8988T (cell line): ENCODE measurements at places on chromosomes 13 and 19.

DNA sequence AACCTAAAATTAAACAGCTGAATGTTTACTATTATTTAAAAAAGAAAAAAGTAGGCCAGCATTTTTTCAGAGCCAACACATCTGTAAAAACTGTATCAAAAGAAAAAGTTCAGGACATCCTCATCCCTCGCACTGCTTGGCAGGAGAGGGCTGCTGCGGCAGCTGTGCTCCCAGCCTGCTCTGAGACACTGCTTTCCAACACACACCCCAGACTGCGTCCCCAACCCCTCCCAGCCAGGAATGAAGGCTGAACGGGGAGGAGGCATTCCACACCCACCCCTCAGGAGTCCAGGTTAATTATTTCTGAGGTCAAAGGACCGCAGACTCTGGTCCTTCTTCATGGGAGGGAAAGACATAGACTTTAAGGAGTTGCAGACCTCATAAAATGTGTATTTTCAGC, 43.1 kb downstream of the COL4A1 start:
- no peak for DNase-seq

DNA sequence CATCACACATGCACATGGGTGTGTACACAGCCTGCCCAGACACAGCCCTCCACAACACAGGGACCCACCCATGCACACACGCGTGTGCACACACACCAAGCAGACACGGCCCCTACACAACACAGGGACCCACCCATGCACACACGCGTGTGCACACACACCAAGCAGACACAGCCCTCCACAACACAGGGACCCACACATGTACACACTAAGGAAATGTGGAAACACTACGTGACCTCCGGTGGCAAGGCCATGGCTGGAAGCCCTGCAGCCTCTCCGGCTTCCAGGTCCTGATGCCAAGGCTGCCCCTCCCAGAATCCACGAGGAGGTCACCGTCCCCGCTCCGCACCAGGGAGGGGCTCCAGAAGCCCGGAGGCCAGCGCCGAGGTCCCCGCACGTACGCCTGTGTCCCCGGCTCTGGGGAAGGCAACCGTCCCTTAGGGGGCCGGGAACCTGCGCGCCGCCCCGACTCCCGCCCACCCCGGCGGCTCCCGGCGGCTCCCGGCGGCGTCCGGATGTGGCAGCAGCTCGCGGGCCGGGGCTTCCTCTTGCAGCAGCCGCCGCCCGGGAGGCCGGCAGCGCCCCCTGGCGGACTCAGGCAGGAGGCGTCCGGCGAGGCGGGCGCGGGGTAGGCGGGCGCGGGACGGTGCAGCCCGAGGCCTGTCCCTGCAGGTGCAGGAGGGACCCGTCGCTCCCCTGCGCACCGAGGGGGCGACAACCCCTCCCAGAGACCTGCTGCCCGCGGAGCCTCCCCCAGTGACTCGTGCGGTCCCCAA, 29.8 kb upstream of the GRTP1 start:
- DNase-seq, result peak; percentile 83

DNA sequence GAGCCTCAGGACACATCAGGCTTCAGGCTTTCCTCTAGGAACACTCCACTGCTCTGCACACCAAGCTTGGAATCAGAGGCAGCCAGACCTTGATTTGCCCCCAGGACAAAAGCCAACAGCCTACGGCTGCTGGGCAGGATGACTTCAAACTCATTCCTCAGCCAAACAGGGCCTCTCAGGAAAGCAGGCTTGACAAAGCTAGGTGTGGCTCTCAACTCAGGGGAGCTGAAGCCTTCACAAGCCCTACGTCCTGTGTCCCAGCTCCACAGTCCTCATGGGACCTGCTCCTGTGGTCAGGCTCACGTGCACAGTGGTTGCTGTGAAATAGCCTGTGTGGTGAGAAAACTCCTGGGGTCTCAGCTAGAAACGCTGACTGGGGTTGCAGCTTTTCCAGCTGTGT, 398.9 kb upstream of the ZNF507 start:
- no peak for DNase-seq

GRCh38 chr13:108086678-108087077, 128.7 kb downstream of the LIG4 start:
- DNase-seq, result no peak

- DNase-seq, result no peak
Measured at GRCh38 chr19:30555075-30555790, 183.0 kb downstream of the ZNF536 start.

- peak; percentile 56 for DNase-seq
Measured at GRCh38 chr19:18435178-18435841, 2.6 kb downstream of the ISYNA1 start.

DNA sequence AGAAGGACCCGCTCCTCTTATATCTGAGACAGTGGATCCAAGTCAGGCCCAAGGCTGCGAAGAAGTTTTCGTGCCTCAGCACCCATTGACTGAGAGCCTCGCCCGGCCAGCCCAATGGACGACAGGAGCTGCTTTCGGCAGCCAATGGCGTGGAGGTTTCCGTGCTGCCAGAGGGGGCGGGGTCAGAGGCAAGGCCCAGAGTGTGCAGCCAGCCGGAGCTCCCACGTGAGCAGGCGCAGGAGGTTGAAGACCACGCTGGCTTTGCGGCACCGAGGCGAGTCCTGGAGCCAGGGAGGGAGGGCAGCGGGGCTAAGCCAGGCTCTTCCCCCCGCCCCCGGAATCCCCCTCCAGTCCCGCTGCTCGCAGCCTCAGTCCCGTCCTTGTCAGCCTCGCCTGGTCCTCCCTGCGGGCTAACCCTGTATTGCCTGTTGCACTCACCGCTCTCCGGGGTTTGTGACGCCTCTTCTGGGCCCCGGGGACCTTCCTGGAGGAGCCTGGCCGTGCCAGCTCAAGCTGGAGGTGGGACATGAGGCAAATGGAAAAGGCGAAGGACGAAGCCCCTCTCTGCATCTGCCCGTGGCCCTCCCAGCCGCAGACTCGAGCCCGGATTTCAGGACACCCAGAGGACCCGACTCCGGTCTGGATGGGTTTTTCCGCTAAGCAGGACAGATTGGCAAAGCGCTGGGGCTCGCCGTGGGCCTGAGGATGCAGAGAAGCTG, 1.5 kb downstream of the IFNL4 start:
- DNase-seq, result no peak

DNA sequence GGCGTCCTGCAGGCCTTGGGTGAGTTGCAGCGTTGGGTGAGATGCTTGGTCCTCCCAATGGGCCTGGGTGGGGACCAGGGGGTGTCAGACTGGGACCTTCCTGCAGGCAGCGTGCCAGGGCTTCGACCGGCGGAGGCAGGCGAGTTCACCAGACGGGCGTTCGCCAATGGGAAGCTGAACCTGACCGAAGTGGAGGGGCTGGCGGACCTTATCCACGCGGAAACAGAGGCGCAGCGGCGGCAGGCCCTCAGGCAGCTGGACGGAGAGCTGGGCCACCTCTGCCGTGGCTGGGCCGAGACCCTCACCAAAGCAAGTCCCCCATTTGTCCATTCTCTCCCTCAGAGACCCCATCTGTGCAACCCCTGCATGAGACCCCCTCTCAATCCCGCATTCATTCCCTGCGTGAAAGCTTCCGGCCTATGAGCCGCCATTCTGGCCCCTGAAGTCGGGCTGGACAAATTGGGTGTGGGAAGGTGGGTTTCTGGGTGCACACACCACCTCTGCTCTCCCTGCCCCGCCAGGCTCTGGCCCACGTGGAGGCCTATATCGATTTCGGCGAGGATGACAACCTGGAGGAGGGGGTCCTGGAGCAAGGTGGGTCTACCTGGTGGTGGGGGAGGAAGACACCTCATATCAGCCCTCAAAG, 1.2 kb downstream of the GTPBP3 start:
- DNase-seq, result no peak

DNA sequence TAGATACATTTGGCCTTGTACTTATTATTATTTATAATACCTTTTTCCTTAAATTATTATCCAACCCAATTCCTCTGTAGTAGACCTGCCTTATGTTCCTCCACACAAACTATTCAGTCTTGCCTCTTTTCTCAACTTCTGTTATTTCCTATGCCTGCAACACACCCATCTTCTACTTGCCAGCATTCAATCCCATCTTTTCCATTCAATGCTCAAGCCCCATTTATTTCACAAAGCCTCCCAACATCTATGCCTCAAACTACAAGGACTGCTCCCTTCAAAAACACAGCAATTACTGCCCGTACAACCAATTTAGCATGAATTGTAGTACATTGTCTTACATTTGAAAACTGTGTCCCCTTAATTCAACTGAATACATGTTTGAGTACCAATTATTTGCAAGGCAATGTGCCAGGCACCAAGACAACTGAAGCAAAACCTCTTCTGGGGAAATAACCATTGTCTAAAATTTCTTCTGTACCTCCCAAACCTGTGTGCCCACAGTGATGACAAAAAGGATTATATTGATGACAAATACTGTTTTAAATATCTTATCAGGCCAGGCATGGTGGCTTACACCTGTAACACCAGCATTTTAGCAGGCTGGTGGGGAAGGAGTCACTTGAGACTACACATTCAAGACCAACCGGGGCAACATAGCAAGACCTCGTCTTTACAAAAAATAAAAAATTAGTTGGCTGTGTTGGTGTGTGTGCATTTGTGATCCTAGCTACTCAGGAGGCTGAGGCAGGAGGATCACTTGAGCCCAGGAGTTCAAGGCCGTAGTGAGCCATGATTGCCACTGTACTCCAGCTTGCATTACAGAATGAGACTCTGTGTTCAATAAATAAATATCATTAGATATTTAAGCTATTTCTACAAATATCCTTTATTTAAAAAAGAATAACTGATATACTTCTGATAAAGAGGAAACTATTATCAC, 35.1 kb downstream of the ELF1 start:
- DNase-seq, result no peak

DNA sequence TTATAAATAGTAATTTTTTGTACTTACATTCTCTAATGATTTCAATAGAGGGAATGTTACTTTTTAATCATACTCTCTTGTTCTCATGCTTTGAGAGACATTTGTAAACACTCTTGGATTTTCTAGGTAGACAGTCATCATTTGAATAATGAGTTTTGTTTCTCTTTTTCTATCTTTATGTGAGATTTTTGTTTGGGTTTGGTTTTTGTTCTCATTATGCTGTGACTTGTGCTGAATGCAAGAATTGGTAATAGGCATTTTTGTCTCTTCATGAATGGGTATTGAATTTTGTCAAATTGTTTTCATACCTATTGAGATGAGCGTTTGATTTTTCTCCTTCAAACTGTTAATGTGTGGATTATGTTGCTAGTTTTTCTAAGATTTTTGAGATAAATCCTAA, 56.8 kb upstream of the GPR183 start:
- DNase-seq, result no peak

- peak; percentile 60 for DNase-seq
Measured at GRCh38 chr19:10517760-10518443, 655 bp upstream of the S1PR5 start.

GRCh38 chr19:17340302-17340870, 3.0 kb downstream of the GTPBP3 start:
- no peak for DNase-seq

DNA sequence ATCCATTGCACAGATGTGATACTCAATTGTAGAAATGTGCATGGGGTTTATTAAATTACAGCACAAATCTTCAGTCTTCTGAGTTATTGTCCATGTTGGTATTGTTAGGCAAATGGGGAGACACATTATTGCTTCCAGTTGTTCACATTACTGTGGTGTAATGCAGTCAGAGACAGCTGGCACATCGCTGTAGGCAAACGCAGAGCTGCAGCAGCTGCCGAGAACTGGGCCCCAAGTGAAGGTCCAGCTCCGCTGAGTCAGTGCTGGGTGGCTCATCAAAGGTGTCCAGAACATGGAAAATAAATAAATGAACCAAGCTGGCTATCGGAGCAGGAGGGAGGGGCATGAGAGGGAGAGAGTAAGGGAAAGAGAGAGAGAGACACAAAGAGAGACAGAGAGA, 299.1 kb upstream of the OBI1 start:
- DNase-seq, result no peak

DNA sequence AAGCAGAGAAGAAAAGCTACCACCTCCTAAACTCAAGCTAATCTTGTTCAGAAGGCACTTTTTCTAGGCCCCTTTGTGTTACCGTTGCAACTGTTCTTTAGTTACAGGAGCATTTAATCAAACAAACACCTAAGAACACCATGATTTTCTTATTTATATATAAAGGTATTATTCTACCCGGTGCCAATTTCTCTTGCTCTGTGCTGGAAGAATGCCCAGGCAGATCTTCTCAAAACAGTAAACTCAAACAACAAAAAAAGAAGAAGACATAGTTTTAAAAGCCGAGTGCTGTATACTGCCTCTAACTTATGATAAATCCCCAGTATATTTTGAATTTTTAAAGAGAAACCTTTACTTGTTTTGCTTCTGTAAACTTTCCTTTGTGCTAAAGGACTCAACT, 20.4 kb downstream of the SLC7A1 start:
- no peak for DNase-seq

GRCh38 chr19:31255831-31256592, 93.2 kb downstream of the TSHZ3 start:
- DNase-seq, result no peak

GRCh38 chr19:39917561-39918182, 16.8 kb downstream of the FCGBP start:
- DNase-seq, result no peak

- no peak for DNase-seq
Measured at GRCh38 chr19:16121967-16122366, 10.3 kb downstream of the RAB8A start.

DNA sequence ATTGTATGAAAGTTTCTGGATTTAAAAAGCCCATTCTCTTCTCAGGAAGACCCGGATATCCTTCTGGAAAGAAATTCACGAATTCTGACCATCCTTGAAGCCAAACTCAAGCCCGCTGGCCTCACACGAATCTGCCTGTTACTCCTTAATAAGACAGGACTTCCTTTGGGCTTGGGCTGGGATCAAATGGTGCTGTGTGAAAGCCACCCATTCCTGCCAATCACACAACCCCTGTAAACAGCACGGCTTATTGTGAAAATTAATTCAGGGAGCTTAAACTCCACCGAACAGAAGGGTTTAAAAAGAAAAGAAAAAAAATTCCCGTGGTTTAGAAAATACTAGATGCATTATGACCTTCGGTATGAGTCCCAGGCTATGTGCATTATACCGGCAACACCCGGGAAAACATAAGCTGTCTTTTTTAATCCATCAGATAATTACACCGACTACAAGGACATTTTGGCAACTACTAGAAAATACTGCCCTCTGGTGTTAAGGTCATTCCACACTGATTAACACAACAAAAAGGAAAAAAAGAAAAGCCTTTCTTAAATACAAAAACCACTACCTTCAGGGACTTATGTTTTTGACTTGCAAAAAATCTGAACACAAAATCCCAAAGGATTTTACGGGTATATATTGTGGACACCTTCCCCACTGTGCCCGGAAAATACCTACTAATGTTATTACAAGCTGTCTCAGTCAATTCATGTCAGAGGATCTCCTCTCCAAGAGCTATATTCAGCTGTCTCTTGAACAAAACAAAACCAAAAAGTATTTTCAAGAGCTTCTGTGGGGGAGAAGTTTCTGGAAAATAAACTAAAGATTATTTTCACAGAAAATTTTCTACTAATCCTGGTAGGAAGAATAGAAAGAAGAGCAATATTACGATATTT, 76.0 kb upstream of the LSM14A start:
- DNase-seq, result peak; percentile 32

DNA sequence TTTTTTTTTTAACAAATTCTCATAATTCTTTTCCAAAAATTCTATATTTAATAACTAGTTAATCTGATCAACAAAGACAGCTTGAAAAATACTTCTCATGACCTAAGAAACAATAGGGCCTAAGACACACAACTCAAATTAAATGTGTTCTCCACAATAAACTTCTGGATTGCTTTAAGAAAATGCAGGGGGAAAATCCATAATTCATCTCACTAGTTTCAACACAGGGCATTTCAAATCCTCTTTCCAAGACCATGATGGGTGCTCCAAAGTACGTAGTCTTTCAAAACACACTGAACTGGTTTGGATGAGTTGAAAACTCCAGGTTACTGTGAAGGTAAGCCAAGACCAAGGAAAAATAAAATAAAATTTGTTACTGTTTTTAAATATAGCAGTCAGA, 62.6 kb downstream of the DCLK1 start:
- no peak for DNase-seq
